ENCODE measurements at places on chromosomes 7 and 10.

DNA sequence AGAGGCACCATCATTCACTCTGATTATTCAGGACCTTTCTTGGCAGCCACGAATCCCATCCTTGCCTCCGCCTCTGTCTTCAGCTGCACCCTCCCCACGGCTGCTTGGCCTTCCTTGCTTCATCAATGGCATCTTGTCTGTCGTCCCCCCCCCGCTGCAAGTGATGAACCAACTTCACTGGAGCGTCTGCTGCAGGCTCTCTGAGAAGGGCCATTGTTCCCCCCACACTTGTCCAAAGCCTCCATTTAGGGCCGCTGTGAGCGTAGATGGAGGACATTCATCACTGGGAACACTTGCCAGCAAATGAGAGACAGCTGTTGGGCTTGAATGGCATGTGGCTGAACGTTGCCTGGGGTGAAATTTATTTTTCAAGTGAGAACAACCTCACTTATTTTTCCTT is 20.1 kb downstream of the AFAP1L2 start:
- no peak for DNase-seq

DNA sequence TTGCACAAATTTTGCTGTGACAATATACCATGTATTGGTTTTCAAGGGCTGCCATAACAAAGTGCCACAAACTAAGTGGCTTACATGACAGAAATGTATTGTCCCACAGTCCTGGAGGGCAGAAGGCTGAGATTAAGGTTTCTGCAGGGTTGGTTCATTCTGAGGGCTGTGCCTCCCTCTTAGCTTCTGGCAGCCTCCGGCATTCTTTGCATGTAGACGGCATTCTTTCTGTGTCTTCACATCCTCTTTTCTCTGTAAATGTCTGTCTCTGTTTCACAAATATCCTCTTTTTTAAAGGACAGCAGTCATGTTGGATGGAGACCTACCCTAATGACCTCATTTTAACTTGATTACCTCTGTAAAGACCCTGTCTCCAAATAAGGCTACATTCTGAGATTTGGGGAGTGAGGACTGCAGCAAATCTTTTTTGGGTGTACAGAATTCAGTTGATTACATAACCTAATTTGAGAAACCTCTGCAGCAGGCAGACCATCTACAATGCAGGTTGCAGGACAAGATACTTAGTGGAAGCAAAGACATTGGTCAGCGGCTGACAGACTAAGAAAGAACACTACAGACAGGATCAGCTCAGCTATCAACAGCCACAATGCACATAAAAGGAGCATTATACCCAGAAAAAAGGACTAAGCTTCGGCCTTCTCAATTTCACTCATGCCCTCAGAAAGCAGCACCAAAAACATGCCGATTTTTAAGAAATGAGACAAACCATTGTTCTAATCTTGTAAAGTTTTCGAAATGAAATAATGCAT is 84.6 kb upstream of the FAM3C start:
- DNase-seq: no peak

GRCh38 chr10:44572146-44572545 is 187.2 kb upstream of the CXCL12 start:
- DNase-seq: no peak

DNA sequence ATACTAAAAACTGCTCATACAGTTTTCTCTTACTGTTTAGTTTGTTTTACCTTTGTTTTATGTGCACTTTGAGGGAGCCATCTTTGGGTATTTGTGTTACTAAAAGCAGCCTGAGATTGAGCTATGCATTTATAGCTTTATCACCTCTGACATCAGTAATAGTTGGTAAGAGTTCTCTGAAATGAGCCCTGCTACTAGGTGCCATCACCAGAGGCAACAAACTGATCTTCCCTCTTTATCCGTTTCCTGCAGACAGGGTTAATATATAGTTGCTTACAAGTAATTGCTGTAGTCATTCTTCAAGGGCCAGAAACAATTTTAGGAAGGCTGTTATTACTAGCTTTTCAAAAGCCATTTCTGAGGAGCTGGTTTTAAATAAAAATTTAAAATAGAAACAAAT is 49.1 kb downstream of the KIF20B start:
- no peak for DNase-seq

- no peak for DNase-seq
Observed at GRCh38 chr10:33260403-33261149, 73.9 kb downstream of the NRP1 start.

DNA sequence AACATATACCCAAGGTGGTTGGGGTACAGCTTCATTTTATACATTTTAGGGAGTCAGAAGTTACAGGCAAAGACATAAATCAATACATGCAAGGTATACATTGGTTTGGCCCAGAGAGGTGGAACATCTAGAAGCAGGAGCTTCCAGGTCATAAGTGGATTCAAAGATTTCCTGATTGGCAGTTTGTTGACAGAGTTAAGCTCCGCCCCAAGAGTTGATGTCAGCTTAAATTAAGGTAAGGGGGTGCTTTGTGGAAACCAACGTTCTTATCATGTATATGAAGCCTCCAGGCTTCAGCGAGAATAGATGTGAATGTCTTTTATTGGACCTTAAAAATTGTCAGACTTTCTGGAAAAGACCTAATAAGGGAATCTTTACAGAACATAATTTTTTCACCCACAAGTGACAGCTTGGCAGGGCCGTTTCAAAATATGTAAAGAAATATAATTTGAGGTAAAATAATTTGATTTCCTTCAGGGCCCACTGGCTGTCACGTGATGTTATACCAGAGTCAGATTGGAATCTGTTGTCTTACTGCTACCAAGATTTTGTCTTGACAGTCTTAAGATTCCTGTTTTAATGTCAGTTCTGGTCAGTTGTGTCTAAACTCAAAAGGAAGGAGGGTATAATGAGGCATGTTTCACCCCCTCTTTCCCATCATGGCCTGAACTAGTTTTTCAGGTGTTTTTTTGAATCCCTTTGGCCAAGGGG is 6.3 kb upstream of the PANK1 start:
- DNase-seq: no peak

- DNase-seq: peak; percentile 50
Observed at GRCh38 chr10:114691442-114691941, 33.4 kb upstream of the ABLIM1 start.

GRCh38 chr10:3071405-3072198 is 4.3 kb downstream of the PFKP start:
- peak; percentile 65 for DNase-seq

DNA sequence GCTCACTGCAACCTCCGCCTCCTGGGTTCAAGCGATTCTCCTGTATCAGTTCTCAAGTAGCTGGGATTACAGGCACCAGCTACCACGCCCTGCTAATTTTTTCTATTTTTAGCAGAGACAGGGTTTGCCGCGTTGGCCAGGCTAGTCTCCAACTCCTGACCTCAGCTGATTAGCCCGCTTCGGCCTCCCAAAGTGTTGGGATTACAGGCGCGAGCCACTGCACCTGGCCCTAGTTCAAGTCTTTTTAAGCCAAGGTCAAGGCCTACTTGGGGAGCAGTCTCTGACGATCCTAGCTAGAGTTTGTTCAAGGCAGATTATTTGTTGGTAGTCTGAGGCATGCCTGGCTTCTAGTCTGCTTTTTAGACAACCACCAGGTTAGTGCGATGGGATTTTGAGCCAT is 709.5 kb upstream of the COBL start:
- DNase-seq: no peak

GRCh38 chr7:129492391-129492790 is 9.9 kb upstream of the SMKR1 start:
- DNase-seq: no peak

DNA sequence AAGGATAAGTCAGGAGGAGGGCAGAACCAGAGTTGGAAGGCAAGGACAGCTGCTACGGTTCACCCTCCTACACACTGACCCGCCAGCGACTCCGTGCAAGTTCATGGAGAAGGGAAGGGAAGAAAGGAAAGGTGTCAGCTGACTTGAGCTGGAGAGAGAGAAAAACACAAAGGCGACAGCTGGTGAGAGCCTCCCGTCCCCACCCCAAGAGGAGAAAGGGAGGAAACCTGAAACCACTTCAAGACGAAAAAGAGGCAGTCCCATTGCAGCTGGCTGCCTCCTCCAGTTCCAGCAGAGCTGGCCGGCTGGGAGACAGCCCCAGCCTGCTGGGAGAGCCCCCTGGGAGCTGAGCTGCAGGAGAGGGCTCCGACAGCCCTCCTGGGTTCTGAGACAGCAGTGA is 75.2 kb downstream of the PARD3 start:
- DNase-seq: peak; percentile 97
